Tibial artery (tissue), 4 donors: ENCODE measurements at places on chromosomes 5 and 9.

- no peak for DNase-seq
Measured at GRCh38 chr5:10559871-10560270, 4.0 kb upstream of the ANKRD33B start.

DNA sequence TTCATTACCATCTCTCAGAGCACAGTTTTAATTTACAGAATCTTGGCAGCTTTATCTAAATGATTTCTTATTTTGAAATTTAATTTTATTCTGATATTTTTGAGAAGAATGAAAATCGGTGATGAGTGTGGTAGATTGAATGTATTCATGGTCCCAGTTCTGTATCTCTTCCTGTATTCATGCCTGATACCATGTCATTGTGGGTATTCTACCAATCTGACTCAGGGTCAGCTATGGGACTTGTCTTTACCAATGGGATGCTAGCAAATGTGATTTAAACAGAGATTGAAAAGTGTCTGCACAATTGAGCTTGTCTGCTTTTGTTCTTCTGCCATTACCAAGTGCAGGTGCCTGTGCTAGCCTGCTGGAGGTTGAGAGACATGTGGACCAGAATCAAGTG is 17.8 kb upstream of the ZNF618 start:
- DNase-seq: no peak

- DNase-seq: no peak
Measured at GRCh38 chr5:59842999-59843398, 50.5 kb downstream of the PDE4D start.

- DNase-seq: no peak
Measured at GRCh38 chr9:15135164-15135792, 171.7 kb downstream of the TTC39B start.
